ENCODE measurements at places on chromosomes 16 and 17.

DNA sequence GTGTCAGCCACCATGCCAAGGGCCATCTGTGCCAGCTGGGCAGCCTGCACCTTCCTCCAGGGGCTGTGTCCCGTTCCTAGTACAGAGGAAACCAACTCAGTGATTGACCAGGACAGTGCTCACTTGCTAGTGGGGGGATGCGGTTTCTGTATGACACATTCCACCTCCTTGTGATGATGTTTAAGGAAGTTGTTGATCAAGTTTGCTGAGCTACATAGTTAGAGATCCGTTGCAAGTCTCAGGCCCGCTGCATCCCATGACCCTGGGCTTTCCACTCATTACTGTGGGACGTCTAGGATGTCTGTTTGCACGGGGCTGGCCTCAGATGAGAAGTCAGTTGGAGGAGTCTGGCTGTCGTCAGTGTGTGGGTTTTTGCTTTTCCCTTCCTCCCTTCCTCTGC is 33.6 kb downstream of the RNF213 start:
- no peak for DNase-seq

GRCh38 chr17:81990836-81991683 is 13.6 kb downstream of the ASPSCR1 start:
- DNase-seq: no peak

- DNase-seq: no peak
These were observed 133.4 kb upstream of the DYNLRB2 start for GRCh38 chr16:80407265-80407987.

DNA sequence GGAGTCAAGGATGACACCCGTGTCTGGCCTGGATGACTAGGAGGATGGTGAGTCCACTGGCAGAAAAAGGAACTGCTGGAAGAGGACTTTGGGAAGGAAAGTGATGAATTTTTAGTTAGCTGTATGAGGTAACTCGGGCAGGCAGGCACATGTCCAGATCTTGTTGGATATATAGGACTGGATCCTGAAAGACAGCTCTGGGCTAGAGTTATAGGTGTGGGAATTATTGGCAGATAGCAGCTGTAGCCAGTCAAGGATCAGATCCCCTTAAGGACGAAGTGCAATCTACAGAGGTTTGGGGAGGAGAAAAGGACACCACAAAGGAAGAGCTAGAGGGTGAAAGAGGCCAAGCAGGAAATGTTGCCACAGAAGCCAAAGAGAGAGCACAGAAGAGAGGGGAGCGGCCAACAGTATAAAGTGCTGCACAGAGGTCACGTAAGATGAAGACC is 10.1 kb downstream of the CYB5D1 start:
- DNase-seq: no peak

GRCh38 chr17:61458000-61458399 is 5.8 kb downstream of the TBX4 start:
- no peak for DNase-seq

DNA sequence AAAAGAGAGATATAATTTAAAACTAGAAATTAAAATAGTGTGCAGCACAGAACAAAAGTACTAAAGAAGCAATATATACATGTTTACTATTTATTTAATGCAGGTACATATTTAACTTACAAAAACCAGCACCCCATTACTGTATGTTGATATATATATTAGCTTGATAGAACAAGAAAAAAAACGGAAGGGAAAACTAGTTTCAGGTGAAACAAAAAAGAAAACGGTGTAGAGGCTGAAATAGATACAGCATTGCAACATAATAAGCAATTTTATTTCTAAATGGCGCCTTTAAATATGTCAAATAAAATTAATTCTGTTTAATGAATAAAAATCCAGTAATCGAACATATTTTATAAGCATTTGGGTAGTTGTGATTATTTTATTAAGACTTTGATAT is 3.9 kb downstream of the HNF1B start:
- DNase-seq: no peak

GRCh38 chr16:58128711-58129096 is 477 bp downstream of the CFAP20 start:
- DNase-seq: no peak

GRCh38 chr17:27824745-27825144 is 24.4 kb upstream of the NOS2 start:
- DNase-seq: no peak

- no peak for DNase-seq
These were observed 1376.4 kb downstream of the CDH11 start for GRCh38 chr16:63745456-63745855.

DNA sequence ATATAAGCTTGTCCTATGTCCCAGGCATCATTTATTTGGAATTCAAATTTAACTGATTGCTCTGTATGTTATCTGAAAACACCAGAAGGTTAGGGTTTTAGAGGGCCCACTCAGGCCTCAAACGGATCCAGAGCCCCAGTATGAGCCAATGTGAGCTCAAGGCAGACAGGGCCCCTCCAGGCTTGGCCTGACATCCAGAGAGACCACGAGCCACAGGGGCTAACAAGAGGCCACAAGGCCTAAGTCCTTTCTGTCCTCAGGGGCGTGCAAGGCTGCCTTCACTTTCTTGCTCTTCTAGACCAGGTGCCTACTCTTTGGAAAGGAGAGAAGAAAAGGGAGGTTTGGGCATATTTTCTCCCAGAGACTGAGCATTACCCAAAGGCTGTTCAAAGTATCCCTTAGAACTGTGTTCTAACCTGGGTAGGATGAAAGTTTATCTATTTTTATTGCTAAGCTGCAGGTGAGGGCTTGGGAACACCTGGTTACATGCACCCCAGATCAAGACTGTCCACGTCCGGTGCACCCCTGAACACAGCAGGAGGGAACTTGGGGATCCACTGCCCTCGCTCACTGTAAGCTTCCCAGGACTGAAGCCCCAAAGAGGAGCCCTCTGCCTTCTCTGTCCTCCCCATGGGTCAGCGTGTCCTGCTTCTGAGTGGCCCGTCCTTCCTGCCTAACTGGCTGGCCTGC is 1.5 kb upstream of the ENGASE start:
- DNase-seq: no peak

GRCh38 chr16:593406-593805 is 3.5 kb downstream of the RAB40C start:
- DNase-seq: no peak

GRCh38 chr16:88658714-88659113 is 4.2 kb downstream of the MVD start:
- no peak for DNase-seq

- no peak for DNase-seq
These were observed 79.9 kb downstream of the LITAF start for GRCh38 chr16:11506741-11507305.

Data from CD4-positive, alpha-beta T cell treated with Interferon alpha-2 for 1 hour (primary cell).